ENCODE measurements at places on chromosomes 1 and 21.

- no peak for DNase-seq
These were observed 5.8 kb downstream of the AVPR1B start for GRCh38 chr1:206111271-206111927.

GRCh38 chr1:113984710-113985109 is 5.4 kb downstream of the OLFML3 start:
- DNase-seq, result no peak

DNA sequence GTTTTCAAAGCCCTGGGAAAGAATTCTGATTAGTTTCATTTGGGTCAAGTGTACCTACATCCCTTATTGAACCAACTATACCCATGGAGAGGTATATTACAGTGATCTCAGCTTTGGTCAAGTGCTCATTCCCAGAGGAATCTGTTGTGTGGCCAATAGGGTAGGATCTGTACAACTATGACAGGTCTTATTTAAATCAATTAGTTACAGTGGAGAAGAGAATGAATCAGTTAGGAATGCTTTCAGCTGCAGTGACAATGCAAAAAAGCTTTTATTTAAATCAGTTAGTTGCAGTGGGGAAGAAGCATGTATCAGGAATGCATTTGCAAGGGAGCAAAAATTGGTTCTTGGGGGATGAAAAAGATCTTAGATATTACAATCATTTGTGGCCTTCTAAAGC is 119.0 kb downstream of the FGGY start:
- DNase-seq, result no peak

DNA sequence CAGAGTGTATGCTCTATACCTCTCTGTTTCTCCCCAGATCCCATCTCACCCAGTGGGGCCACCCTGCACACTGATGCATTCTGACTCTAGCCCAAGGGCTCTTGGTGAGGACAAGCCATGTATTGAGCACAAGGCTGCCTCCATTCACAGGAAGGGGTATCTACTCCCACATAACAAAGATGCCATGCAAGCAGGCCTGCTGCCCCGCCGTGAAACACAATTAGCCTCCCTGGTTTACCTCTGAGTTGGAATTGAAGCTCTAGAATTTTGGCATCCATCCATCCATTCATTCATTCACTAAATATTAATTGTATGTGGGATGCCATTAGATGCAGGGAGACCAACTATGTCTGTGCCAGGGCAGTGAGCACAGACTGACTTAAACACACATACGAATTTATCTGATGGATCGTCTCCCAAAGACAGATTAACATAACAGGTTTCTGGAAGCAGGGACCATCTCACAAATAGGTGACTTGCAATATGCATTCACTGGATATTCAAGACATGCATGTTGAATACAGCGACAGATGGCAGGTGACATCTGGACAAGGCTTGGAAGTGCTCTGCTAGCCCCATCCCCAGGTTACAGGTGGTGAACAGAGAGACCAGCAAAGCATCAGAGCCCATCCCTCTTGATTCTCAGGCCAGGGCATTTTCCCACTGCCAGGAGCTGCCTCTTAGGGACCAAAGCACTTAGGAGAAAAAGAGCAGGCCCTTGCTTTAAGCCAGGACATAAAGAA is 34.3 kb downstream of the TRABD2B start:
- DNase-seq, result no peak
